ENCODE measurements at places on chromosomes 6 and 20. TPM values are rescaled to one million over a fixed set of nuclear protein-coding genes. Genes with fewer than 3 reads are reported as not detected.

DNA sequence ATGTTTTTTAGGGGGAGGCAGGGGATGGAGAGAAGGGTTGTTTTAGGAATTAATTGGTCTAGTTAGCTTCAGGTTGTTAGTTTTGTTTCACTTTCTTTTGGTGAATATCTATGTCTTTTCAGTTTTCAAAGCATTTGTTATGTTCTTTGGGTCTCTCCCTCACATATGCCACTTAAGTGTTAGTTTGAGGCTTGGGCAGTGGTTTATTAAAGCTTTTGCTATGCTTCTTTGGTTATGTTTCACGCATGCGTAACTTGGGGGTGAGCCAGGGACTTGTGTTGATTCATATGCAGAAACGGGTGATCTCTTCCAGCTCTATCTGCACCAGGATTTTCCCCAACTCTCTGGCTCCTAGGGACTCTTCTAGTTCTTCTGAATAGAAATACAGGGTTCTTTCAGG lies 11.4 kb upstream of the MMS22L start:
- DNase-seq = no peak

GRCh38 chr20:54345821-54346220 lies 129.6 kb upstream of the DOK5 start:
- no peak for DNase-seq

DNA sequence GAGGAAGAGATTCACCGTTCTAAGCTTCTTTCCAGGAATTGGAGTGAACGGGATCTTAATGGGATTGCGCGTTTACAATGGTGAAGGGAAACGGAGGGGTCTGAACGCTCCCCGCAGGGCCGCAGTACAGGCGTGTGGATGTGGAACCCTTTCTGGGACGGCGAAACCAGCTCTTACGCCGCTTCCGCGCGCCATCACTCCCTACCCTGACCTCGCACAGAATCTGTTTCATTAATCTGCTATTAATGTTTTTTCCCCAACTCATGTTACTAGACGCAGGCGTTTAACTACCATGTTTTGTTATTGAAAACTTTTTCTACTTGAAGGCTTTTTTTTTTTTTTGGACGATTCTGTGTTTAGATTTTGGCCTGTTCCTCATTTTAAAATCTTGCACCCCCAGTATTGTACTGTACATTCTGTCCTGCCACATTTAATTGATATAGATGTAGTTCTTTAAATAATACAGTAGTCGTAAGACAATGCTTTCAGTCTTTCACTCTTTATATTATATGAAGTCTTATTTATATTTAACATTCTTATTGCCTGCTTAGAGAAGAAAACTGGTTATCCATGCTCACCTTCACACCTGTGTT lies 696 bp upstream of the SUPT3H start:
- no peak for DNase-seq

GRCh38 chr6:34657307-34657978 lies 39.1 kb downstream of the ILRUN start:
- peak; percentile 76 for DNase-seq

- DNase-seq = no peak
Observed at GRCh38 chr20:6471871-6472270, 295.6 kb upstream of the BMP2 start.

DNA sequence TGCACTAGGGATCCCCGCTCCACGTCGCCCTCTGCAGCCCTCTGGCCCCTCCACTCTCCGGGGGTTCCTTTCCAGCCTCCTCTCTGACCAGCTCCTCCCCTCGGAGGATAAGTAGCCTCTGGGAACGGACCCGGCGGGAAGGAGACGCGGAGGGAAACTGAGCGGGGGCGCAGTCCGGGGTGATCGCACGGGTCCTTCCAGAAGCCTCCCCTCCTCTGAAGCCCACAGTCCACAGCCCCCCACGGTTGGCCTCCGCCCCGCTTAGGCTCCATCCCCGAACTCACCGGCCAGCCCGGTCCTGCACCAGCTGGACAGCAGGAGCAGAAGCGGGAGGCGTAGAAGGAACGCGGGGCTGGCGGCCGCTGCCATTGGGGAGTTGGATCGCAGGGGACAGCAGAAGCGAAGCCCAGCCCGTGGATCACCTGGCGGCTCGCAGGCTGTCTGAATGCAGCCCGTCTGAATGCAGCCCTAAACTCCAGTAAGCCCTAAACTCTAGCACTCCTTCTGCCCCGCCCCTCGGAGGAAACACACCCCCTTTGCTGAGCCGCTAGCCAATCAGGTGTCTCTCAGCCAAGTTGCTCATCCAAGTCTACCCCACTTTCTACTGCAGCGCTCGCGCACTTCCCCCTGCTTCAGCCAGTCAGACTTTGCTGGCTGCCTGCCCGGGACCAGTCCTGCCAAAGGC lies at the start of gene RAET1G:
RAET1G (minus strand) TSS at position 480 of the 685 bp plus-strand sequence; CDS start at position 369, 111 bp downstream.
- DNase-seq = peak; percentile 96

DNA sequence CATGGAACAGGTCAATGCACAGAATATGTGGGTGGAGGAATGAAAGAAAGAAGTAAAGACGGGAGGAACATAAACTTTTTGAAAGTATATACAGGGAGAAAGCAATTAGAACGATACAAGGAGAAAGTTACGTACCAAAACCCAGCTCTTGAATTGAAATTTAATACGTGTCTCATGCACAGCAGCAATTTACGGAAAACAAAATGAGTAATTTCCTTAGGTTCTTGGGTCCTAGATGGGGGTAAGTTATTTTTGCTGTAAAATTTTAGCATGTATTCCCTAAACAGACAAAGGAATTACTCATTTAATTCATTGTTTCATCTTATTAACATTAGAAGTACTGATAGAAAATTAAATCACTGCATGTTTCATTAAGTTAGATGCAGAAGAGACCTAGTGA lies 75.8 kb downstream of the PDE10A start:
- no peak for DNase-seq

DNA sequence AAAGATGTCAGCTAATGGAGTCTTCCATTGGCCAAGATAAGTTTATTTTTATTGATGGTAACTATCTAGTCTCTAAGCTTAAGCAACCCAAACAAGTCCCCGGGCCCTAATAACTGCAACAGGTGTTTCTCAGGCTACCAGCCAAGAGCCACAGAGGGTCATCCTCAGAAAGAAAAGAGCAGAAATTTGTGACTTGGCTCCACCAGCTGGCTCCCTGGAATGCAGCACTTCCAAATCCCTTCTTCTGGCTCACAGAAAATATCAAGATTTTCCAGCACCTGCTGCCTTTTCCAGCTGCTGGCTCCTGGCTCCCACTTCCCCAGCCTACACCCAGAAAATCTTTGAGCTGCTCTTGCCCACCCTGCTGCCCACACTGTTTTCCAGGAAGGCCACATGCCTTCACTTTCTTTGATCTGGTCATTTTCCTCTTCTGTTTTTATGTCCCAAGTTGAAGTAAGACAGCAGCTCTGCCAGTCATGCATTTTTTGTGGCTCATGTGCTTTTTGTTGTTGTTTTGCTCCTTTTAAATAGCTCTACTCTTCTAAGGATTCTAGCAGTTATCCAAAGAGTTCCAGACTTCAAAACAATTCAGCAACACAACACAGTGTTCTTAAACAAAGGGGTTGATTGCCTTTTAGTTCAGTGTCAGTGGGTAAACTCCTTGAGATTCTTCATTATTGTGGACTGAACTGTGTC lies 151.0 kb upstream of the SMLR1 start:
- DNase-seq = no peak

- DNase-seq = no peak
Observed at GRCh38 chr6:87230801-87231200, 75.4 kb downstream of the ZNF292 start.

DNA sequence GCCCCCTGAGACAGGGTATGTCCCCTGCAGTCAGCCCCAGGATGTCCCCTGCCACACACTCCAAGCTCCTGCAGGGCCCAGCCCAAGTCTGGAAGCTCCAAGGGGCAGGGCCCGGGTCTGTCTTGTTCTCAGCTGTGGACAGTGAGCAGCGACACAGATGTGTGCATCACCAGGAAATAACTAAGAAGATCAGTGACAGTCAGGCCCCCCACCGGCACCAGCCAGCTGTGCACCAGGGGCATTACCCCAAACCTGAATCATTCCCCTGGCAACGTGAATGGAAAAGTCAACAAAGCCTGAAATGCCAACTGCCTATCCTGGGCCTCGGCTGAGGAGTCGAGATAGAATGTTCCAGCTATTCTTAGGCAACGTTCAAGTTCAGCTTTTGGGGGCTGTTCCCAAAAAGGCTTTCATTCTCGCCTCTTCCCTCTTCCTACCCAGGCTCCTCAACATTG lies 105.0 kb downstream of the PREX1 start:
- DNase-seq = no peak

- DNase-seq = peak; percentile 82
Observed at GRCh38 chr6:40822619-40823018, 216.4 kb downstream of the UNC5CL start.

DNA sequence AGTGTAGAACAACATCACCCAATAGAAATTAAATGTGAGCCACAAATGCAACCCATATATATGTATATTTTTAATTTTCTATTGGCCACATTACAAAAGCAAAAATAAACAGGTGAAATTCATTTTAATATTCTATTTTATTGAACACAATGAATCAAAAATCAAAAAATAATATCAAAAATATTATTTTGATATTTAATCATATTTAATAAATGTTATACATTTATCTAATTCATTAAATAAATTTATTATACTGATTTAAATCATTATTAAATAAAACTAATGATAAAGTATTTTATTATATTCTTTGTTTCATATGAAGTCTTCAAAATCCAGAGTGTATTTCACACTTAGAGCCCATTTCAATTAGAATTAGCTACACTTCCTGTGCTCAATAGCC lies 98.4 kb upstream of the MANEA start:
- no peak for DNase-seq

DNA sequence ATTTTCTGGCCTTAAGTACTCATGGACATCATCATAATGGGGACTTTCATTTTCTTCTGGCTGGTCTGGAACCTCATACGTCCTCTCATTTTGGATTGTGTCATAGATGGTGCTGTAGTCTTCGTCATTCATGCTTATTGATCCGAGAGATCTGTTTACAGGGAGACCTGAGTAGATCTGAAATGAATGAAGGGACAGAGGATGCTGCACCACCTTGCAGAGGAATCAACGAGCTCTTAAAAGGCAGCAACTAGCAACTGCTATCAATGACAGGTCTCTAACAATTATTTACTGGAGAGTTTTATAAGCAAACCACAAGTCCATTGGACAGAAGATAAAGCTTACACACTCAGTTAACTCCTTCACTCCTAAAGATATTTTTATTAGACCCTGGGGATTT lies 49.7 kb upstream of the ENPP4 start:
- no peak for DNase-seq

DNA sequence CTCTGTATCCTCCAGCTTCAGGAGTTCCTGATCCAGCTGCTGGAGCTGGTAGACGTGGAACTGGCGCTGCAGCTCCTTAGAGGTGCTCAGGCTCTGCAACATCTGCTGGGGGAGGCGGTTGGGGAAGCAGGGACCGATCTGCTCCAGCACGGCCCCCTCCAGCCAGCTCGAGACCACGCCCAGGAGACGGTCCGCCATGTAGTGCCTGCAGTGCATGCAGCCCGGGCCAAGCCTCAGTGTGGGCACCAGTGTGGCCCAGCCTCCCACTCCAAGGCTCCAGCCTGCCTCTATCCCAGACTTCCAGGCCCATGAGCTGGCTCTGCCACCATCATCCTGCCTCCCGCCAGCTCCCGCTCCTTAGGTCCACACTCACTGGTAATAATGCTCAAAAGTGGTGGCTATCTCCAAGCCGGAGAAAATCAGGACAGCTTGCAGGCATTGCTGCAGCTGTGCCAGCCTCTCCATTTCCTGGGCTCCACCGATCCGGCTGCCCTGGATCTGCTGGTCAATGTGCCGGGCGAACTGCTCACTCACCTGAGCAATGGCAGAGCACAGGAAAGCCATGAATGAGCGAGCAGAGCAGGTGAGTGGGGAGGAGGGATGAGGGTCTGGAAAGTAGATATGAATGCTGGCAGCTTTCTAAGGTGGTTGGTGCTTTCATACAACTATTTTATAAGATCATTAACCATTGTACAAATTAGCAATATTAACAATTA lies 13.0 kb downstream of the CUL7 start:
- no peak for DNase-seq

DNA sequence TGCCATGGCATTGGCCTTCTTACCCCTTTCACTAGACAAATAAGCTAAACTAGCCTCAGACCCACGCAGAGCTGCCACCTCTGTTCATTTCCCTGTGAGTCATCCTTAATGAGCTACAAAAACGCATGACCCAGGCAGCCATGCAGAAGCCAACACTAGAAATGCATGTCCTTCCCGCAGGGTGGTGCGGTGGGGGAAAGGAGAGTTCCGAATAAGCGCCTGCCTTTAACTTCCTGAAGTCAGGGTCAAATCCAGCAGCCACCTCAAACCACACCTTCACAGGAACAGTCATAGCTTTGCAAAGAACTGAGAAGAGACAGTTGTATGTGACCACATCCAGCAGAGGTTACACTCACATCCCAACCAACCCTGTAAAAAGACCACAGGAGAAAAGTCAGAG lies 40.4 kb downstream of the IRF4 start:
- DNase-seq = no peak

- DNase-seq = no peak
Observed at GRCh38 chr20:15155848-15156401, 818.5 kb upstream of the FLRT3 start.

- no peak for DNase-seq
Observed at GRCh38 chr6:10033223-10033829, 381.5 kb downstream of the TFAP2A start.

DNA sequence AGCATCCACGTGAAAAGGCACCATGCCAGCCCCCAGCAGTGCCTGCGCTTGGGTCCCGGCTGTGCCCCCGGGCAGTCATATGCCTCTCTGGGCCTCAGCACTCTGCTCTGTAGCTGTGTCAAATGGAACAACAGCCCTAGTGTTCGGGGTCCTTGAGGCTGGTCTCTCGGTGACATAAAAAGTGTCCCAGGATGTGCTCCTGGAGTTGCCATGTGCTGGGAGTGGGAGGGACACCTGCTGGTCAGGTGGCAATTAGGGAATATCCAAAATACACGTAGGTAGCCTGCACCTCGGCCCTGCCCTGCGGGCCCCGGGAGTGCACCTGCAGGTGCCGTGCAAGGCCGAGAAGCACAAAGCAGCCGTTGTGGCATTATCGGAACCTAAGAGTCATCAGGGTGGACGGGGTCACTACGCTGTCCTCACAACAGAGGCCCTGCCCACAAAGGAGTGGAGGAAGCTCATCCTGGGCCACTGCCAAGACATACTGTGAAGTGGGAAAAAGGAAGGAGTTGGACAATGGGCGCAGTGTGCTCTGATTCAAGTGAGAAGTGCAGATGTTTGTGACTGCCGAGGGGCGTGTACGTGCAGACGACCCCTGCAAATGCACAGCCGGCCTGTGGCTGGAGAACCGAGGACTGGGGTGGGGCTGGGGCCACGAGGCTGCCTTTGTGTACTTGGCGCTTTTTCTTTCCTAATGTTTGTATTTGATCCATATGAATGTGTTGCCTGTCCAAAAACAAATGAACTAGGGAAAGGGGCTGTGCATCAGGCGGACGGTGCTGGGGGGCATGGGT lies 24.6 kb downstream of the SLCO4A1 start:
- DNase-seq = no peak

ZBTB12 gene
- total RNA-seq = 1.9 TPM

TAGAP gene
- 3.6 TPM for total RNA-seq

SLC4A11 gene
- total RNA-seq = not detected

ZFP57 gene
- total RNA-seq = not detected

BEND6 gene
- 21.7 TPM for total RNA-seq
